ENCODE measurements at places on chromosomes 12 and 14.

DNA sequence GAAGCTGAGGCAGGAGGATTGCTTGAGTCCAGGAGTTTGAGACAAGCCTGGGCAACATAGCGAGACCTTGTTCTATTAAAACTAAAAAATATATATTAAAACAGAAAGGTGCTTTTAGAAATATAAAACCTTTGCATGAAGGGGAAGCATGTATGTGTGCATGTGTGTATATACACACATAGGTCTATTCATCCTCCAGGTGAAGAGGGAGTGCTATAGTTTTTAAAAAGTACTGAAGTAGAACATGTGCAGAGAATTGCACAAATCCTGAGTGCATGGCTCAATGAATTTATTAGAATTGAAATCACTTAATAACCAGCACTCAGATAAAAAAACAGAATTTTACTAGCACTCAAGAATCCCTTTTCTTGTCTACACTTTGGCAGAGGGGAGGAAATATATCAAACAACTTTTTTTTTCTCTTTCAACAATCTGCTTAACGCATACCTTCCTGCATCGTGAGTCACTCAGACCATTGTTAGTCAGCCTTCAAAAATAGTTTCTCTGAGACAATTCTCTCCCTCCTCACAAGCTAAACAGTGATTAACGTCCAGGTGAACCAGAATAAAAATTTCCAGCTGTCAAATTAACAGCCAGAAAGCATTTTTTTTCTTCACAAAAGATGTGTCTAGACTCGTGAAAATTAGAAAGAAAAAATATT, 17.7 kb upstream of the NEDD1 start:
- no peak for DNase-seq

- no peak for DNase-seq
These were observed 140.9 kb downstream of the EFCAB11 start for GRCh38 chr14:89813617-89814031.

DNA sequence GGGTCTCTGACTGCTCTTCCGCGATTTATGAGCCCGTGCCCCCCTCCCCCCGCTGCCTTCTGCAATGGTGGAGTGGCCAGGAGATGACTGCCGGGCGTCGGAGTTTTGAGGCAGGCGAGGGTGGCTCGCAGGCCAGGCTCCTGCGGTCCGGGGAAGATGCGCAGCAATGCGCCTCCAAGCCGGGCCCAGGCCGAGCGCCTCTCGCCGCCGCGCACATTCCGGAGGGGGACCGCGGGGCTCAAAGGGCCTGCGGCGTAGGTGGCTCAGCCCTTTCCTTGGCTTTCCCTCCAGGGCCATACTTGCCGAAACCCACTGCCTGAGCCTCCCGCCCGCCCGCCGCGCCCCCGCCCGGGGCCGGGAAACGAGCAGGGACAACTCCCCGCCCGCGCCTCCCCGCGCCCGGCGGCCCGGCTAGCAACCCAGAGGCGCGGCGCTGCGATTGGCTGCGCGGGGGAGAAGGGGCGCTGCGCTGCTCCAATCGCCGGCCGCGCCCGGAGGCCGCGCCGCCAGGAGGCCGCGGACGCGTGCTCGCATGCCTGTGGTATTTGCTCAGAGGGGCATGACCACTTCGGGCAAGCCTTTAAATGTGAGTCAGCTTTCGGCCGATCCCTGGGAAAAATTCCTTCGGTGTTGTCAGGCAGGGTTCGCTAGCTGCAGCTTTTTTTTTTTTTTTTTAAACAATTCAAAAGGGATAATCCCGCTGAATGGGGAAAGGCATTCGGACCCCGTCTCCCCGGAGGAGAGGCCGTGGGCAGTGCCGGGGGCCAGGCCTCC, 157.9 kb upstream of the PARP11 start:
- peak; percentile 60 for DNase-seq

DNA sequence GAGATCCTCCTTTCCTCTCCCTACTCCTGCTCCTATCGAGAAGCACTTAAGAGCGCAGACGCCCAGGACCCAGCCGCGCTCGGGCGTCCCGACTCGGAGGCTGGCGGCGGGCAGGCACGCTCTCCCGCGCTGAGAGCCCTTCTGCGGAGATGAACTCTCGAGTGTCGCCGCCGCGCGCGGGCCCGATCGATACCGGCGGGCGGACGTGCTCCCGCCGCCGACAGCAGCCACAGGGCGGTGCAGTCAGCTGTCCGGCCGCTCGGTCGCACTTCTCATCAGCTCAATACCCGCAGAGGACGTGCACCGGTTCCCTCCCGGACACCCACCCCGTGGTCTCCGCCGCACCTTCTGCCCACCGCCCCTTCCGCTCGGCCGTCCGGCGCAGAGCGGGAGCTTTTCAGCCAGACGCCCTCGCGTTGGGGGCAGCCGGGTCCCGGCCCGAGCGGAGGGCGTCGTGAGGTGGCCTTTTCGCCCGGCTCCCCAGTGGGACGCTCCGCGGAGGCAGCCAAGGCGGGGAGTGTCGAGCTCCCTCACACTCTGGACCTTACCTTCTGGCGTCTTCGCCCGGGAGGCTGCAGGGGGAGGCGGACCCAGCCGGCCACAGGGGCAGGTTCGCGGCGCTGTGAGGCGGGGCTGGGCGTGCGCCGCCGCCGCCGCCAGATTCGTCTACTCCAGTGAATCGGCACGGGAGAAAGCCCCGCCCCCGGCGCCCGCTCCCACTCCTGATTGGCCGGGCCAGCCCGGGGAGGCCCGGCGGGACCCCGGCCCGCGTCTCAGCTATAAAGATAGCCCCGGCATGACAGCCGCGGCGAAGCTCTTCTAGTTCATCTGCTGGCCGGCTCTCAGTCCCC, at the start of gene INSM2:
Gene INSM2, plus strand, starts transcription at position 808 of the 851 bp plus-strand sequence. CDS start 89 bp downstream, outside the sequence.
- DNase-seq, result peak; percentile 62

DNA sequence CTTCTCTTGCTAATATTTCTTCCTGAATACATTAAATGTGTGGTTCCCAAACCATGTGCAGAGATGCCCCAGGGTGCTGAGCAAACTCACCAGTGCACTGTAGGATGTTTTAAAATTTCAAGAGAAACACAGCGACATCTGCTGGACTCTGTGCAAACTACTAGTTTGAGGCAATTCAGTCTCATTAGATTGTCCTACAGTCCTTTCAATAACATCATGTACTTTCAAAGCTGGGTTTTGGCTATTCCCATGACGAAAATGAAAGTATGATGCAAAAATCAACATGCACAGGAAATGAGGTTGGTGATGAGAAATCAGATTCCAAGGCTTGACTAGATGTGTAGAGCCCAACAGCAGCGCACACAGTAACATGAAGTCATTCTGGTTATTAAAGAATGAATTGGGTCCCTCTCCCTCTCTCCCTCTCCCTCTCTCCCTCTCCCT, 66.3 kb downstream of the CLIP1 start:
- no peak for DNase-seq

GRCh38 chr12:69278814-69279782, 39.7 kb downstream of the CPSF6 start:
- no peak for DNase-seq

- DNase-seq, result no peak
These were observed 14.8 kb downstream of the GUCY2C start for GRCh38 chr12:14681625-14682024.

GRCh38 chr12:125544960-125545359, 479.7 kb downstream of the AACS start:
- no peak for DNase-seq

DNA sequence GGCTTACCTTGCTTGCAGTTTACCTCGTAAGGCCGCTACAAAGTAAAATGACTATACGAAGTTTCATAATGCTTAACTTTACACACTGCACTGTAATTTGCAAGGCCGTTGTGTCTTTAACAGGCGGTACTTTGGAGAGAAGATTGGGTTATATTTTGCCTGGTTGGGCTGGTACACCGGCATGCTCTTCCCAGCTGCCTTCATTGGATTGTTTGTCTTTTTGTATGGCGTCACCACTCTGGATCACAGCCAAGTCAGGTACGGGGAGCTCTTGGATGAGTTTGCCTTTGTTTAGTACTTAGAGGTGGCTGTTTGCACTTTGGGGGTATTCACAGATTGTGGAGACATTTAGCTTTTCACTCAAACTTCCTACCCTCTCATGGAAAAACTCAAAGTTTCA, 167.8 kb downstream of the SLC5A8 start:
- no peak for DNase-seq

DNA sequence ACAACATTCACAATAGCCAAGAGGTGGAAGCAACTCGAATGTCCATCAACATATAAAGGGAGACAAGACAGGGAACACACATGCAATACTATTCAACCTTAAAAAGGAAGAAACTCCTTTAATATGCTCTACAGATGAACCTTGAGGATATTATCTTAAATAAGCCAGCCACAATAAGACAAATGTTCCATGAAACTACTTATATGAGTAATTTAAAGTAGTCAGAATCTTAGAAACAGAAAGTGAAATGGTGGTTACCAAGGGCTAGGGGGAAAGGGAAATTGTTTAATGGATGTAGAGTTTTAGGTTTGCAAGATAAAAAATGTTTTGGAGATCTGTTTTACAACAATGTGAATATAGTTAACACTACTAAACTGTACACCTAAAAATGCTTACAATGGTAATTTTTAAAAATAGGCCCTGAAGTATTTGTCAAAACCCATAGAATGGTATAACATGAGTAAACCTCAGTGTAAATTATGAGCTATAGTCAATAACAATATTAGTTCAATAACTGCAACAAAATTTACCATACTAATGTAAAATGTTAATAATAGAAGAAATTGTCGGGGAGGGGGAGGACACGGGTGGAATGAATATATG, 71.1 kb downstream of the EGLN3 start:
- DNase-seq, result no peak

DNA sequence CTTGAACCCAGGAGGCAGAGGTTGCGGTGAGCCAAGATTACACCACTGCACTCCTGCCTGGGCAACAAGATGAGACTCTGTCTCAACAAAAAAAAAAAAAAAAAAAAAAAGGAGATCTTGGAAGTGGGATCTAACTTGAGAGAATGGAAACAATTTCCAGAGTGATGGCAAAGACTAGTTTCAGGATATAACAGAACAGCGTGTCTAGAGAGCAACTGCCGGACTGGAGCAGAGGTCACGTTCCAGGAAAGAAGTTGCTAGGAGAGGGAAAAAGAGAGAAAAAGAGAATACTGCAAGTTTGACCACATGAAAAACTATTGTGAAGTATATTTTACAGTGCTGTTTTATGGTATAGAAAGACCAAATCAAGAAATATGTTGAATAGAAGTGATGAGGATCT, 118.0 kb downstream of the MON2 start:
- no peak for DNase-seq

DNA sequence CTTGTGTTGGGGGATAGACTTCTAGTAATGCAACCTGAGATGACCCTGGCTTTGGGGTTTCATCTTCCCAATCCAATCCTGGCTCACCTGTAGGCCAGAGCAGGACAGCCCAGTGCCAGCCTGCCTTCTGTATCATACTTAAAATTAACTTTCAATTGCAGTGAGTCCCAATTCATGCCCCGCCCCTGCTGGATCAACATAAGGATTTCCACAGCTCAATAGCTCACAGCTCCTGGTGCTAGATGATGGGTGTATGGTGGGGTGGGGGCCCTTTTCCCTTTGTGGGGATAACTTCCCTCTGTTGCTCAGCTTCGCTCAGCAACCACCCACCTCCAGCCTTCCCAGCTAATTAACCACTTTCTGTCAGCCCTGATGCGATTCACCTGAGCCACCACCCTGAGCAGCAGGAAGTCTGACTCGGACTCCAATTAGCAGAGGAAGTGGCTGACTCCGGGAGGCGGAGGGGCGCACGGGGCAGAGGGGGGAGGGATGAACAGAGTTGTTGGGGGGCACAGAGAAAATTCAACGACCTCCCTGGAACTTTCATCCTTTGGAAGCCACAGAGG, 24.3 kb upstream of the CHGA start:
- DNase-seq, result no peak

GRCh38 chr14:63624701-63625100, 17.0 kb downstream of the WDR89 start:
- no peak for DNase-seq

GRCh38 chr12:11075642-11076041, 13.5 kb upstream of the TAS2R46 start:
- no peak for DNase-seq

GRCh38 chr12:110863161-110863560, 16.4 kb downstream of the CCDC63 start:
- DNase-seq, result no peak

GRCh38 chr12:29563636-29564035, 66.2 kb upstream of the OVCH1 start:
- no peak for DNase-seq

DNA sequence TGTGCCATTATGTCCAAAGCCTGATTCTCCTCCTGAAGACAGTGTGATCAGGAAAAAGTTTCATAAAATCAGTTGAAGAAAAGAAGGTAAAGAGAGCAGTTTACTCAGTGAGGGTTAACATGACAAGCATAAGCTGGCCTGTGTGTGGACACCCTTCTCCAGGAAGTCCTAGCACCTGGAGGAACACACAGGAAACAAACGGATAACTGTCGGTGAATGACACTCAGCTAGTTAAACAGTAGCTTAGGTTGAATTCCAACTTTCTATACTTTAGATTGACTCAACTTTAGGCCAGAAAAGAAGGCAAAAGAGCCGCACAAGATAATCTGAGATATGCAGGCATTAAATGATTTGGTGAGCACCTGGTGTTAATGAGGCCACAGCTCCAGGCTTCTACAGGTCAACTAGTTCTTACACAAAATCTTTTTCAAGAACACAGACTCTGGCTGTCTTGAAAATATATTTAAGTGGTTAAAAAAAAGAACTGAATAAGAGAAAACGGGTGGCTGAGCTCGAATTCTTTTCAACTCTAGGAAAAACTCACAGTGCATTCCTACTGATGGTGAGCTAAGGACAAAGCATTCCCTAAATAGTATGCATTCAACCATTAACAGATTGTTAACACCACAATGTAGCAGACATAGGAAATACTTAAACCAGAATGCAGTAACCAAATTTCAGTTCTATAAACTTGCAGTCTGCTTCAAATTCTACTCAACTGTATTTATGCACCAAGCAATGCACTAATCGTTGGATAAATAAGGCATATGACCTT, 56.9 kb upstream of the TSPAN8 start:
- DNase-seq, result no peak

DNA sequence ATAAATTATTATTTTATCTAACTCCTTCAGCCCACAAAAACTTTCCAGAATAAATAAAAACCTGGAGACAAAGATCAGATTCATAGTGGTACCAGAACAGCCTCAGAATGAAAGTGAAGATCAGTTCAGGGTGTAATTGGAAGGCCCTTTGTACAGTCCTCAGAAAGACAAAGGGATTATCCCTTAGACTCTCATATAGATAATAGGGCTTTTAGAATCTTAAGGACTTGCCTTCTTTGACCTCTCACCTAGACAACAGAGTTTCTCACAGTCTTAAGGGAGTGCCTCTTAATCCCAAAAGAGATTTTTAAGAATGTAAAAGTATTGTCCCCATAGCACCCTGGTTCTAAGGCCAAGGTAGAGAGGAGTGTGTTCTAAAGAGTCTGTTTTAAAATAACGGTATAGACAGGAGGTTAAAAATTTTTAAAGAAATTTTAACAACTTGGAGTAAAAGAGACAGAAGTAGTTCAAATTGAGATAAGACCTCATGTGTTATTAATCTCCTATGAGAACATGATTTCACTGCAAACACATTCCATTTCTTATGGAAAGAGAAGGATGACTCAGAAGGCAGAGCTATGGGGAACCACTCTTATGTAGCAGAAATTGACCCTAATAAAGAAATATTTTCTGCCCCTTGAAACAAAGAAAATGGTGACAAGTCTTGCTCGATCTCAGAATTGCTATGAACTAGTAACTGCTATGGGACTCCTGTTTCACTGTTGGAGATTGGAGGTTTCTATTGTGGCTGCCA, 24.2 kb upstream of the NOVA1 start:
- no peak for DNase-seq

- no peak for DNase-seq
These were observed 53.5 kb upstream of the DIO3 start for GRCh38 chr14:101507836-101508150.

- DNase-seq, result no peak
These were observed 105.9 kb downstream of the CALM1 start for GRCh38 chr14:90502760-90503159.
